NCI-H2081 (cell line): ENCODE measurements at places on chromosomes 16 and 17.

- DNase-seq = no peak
Measured at GRCh38 chr16:63737633-63738032, 1384.2 kb downstream of the CDH11 start.

- DNase-seq = peak; percentile 42
Measured at GRCh38 chr16:84013787-84014569, 28.6 kb downstream of the SLC38A8 start.

- no peak for DNase-seq
Measured at GRCh38 chr16:86958423-86958822, 358.8 kb downstream of the C16orf95 start.

GRCh38 chr16:69767459-69768229, 5.5 kb downstream of the WWP2 start:
- DNase-seq = no peak
